ENCODE measurements at places on chromosomes 16 and 17.

DNA sequence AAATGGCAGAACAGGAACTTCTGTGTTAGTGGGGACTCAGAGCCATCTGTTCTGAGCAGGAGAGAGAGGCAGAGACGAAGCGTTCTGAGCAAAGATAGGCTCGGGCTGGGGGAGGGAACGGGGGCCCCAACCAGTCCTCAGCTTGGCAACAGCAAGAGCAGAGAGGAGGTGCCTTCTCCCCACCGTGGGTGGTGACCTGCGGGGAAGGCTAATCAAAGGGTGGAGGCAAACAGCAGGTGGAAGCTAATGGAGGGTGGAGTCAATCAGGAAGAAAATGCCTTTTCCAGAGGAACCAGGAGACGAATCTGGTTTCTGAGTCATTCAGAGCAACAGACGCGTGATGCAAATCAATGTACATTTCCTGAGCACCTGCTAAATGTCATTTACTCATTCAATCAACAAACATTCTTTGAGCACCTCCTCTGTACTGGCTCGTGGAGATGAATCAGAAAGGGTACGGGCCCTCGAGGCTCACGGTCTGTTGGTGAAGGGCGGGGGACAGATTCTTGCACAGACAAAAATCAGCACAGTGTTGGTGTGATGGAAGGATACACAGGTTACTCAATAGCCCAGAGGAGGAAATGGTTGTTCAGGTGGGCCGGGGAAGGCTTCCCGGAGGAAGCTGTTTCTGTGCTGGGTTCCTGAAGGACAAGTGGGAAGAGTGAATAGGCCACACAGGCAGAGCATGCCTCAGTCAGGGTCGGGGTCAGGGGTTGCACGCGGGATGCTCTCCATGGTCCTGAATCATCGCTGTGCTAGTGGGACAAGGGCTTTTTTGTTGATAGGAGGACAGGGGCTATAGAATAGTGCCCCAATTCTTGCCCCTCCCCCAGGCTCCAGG lies 5.7 kb upstream of the SPNS2 start:
- no peak for DNase-seq

DNA sequence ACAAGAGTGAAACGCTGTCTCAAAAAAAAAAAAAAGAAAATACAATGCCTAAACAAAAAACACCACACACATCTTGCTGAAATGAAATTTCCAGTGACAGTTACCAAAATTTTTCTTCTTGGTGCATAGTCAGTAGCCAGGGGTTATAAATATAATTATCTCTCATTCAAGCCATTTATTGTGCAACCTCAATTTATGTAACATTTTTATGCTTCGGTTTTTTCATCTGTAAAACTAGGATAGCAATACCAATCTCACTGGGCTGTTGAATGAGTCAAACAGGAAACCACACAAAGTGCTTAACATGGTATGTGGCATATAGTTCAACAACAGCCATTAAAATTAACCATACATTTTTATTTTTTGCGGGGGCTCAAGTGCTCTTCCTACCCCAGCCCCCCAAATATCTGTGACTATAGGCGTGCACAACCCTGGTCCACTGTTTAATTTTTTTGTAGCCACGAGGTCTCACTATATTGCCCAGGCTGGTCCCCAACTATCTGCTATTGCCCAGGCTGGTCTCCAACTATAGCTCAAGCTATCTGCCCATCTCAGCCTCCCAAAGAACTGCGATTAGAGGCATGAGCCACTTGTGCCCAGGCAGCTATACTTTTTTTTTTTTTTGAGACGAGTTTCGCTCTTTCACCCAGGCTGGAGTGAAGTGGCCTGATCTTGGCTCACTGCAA lies 2.6 kb downstream of the COG4 start:
- DNase-seq: no peak

- DNase-seq: no peak
These were observed 5.4 kb downstream of the DVL2 start for GRCh38 chr17:7228920-7229319.

- DNase-seq: no peak
These were observed 431 bp downstream of the DYNC1LI2 start for GRCh38 chr16:66751053-66751302.

GRCh38 chr17:69342896-69343644 lies 16.1 kb upstream of the ABCA5 start:
- DNase-seq: no peak
